ENCODE measurements at places on chromosomes 6 and 20.

GRCh38 chr6:40953486-40953885 lies 85.5 kb downstream of the UNC5CL start:
- DNase-seq: no peak

GRCh38 chr6:16481697-16482399 lies 243.5 kb downstream of the GMPR start:
- no peak for DNase-seq

GRCh38 chr6:14094721-14095120 lies 22.9 kb upstream of the CD83 start:
- no peak for DNase-seq

- no peak for DNase-seq
Measured at GRCh38 chr6:144405163-144405562, 120.0 kb downstream of the UTRN start.

DNA sequence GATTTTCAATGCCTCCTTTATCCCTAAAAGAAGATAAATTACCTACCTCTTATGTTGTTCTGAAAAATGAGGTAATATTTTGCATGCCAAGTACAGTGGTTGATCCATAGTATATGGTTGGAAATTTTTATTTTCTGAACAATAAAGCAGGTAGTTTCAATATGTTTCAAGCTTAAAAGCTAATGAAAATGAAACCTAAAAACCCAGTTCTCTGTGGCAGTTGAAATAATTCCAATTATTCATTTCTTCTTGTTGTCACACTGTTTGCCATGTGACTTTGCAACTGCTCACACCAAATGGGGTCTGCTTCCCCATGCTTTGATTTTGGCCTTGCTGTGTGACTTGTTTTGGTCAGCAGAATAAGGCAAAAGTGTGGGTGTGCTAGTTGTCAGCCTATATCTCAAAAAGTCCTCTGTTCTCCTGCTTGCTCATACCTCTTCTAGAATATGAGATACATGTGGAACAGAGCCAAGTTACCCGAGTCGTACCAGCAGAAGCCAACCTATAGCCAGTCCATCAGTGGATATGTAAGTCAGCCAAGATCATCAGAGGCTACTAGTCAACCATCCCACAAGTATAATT lies 197.2 kb upstream of the THEMIS start:
- DNase-seq: no peak

- no peak for DNase-seq
Measured at GRCh38 chr6:47336334-47336733, 26.6 kb upstream of the TNFRSF21 start.

GRCh38 chr6:112821476-112821875 lies 474.3 kb downstream of the RFPL4B start:
- DNase-seq: no peak

GRCh38 chr6:143061597-143062385 lies 1.1 kb downstream of the AIG1 start:
- DNase-seq: no peak

DNA sequence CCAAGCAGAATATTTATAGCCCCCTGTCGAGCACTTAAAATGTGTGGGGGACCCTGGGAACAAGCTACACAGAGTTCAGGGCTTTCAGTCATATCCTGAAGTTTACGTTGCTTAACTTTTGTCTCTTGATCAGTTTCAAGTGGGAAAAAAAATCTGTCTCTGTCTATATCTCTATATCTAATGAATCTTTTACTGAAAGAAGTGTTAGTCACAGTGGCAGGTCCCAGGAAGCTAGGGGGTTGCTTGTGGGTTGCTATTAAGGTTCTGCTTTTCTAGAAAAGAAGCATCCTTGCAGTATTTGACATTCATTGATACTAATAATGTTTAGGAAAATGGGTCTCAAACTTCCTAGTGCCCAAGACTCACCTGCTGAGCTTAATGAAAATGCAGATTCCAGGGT lies 76.7 kb upstream of the CLDN20 start:
- no peak for DNase-seq

GRCh38 chr6:81996414-81996813 lies 243.9 kb upstream of the TENT5A start:
- DNase-seq: no peak

GRCh38 chr20:12555369-12555768 lies 453.4 kb upstream of the SPTLC3 start:
- no peak for DNase-seq

DNA sequence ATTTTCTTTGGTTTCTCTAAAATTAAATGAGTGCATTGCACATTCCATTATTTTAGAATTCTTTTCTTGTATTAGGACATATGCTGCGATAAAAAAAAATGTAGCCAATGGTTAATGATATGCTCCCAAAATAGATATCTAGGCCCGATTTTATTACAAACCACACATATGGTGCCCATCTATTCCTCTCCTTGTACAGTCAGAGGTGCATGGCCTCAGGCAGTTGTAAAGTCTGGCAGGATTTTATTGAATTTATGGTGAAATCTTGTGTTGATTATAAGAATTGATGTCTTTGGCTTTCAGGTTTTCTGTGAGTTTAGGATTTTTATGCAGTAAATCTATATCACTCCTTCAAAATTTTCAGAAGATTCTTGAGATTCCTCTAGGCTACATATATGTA lies 192.2 kb downstream of the RFPL4B start:
- no peak for DNase-seq

- DNase-seq: no peak
Measured at GRCh38 chr6:39114388-39114703, 640 bp downstream of the SAYSD1 start.

GRCh38 chr6:117414770-117415169 lies 11.0 kb downstream of the ROS1 start:
- DNase-seq: no peak

GRCh38 chr6:15410752-15411151 lies 164.9 kb downstream of the JARID2 start:
- DNase-seq: no peak

DNA sequence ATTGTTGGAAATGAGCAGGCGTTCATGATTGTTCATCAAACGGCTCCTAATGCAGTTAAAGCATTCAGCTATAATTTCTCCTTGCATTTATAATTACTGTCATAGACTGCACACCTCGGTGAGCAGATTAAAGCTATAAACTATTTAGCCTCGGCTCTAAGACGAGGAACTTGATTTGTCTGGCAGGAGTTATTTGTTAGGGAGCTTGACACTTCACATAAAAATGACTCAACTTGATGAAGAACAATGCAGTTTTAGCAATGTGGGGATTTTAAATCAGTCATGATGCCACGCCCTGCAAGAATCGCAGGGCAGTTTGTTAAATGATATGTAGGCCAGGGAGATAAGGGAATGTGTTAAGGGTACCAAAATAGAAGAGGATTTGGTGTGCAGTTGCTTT lies 290.2 kb downstream of the TSHZ2 start:
- no peak for DNase-seq

DNA sequence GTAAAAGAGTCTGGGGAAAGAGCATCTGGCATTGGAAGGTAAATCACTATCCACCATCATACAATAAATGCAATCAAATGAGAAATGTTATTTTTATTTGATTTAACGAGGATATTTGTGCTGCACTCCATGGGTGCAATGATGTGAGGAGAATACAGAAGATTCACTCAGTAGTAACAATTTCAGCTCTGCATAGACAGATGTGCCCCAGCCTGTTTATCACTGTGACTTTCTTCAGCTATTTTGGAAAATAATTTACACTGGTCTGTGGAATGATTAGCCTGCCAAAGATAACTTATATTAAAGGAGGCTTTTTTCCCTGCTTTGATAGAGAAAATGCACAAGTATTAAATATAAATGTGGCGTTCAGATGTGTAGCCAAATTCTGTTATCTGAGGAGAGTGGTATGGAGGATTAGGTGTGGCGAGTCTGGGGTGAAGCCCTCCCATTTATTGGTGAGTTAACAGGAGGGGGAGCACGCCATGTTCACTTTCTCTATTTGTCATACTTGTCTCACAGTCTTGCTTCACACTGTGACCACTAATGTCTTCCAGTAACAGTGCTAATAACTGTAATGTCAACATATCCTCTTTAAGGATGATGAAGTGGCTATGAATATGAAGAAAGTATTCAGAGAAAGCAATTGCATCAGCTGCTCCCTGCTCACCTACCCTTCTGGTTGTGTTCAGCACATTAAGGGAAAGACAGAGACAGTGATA lies 645.6 kb downstream of the MMUT start:
- DNase-seq: no peak

DNA sequence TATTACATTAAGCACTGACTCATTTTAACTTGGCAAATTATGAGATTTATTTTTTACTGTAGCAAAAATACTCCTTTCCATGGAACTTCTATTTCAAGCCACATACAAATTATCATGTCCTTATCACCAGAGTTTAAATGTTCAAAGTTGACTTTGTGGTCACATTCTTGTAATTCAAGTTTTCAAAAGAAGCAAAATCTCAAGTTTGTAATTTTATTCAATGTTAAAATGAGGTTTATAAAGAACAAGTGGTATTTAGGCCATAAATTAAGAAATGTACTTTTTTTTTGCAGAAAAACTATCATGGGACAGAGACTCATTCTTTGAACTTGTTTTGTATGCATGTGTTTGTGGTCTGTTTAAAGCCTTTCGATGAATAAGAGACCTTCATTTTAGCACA lies 811.5 kb downstream of the TENT5A start:
- no peak for DNase-seq

GRCh38 chr20:24892522-24892921 lies 56.5 kb upstream of the CST7 start:
- DNase-seq: peak; percentile 42

GRCh38 chr6:96626759-96627364 lies 63.9 kb downstream of the FHL5 start:
- no peak for DNase-seq

DNA sequence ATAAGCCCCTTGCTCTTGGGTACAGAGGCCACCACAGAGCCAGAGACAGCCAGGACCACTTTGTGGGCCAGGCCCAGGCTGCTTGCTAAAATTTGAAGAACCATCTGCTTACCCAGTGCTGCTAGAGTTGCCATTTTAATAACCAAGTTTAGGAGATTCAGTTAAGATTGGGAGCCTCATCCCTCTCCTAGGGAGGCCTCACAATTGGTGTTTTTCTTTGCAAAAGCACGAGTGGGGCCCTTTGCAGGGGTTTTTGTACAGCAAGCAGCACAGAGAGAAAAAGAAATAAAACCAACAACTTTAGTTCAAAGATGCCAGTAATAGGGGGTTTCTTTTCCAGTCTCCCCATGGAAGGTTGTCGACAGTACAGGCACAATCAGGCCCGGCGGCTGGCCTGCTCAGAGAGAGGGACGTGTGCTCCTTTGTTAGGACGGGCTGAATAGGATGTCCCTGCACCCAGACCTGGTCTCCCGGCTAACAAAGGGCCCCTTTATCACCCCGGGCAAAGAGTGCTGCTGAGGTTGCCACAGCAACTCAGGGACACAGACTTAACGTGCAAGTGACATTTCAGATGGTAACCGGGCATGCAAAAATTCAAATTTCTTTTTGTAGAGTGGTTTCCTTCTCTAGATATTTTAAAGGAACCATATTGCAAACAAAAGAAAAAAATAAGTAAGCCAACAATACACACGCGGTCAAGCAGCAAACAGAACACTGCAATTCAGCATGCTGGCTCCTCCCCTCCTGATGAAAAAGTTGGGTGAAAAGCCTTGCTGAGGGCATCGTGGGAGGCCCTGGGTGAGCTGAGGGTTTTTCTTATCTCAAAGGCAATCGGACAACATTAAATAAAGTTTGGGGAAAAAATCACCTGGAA lies 10.5 kb upstream of the TOX2 start:
- peak; percentile 47 for DNase-seq

GRCh38 chr6:153966001-153966400 lies 73.0 kb upstream of the OPRM1 start:
- DNase-seq: no peak

DNA sequence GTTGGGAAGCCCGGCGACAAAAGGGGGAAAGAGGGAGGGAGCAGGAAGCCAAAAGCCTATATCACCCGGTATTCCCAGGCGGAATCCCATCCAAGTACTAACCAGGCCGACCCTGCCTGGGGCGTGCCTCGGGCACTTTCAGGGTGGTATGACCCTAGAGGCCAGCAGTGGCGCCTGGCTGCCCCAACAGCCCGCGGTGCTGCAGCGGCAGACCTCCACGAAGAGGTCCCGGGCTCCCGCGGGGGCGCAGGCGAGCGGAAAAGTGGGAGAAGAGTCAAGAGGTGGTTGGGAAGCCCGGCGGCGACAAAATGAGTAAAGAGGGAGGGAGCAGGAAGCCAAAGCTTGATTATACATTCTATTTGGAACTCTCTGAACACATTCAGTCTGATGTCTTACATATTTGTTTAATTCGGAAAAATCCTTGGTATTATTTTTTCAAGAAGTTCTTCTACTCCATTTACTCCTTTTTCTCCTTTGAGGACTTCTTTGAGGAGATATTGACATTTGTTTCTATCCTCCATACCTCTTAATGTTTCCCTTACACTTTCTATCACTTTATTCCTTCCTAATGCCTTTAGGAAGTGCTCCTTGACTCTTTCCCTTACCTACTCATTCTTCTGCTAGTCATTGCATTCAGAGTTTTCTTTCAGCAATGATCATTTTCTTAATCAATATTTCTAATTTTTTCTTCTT lies 11.5 kb downstream of the TREML4 start:
- DNase-seq: no peak

GRCh38 chr6:16660157-16660497 lies 101.1 kb downstream of the ATXN1 start:
- no peak for DNase-seq

DNA sequence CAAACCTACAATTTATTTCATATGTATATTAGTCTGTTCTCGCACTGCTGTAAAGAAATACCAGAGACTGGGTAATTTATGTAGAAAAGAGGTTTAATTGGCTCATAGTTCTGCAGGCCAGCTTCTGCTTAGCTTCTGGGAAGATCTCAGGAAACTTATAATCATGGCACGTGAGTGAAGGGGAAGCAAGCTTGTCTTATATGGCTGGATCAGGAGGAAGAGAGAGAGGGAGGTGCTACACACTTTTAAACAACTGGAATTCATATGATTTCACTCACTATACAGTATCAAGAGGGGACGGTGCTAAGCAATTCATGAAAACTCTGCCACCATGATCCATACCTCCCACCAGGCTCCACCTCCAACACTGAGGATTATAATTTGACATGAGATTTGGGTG lies 29.9 kb downstream of the PHACTR2 start:
- no peak for DNase-seq

DNA sequence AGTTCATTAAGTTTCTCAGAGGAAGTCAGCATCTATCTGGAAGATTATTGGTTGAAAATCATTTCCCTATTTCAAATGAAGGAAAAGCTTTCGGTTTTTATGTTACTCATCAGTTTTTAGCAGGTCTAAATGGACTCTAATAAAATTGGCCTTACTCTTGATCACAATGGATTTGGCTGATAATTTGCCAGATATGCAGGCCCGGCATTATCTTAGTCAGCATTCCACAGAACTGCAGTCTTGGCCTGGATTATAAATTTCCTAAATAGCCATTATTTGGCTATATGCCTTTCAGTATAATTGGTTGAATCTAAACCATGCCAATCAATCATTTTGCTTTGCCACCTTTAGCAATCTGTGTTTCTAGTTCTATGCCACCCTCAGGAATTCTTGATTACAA lies 91.7 kb upstream of the KCNQ5 start:
- no peak for DNase-seq

DNA sequence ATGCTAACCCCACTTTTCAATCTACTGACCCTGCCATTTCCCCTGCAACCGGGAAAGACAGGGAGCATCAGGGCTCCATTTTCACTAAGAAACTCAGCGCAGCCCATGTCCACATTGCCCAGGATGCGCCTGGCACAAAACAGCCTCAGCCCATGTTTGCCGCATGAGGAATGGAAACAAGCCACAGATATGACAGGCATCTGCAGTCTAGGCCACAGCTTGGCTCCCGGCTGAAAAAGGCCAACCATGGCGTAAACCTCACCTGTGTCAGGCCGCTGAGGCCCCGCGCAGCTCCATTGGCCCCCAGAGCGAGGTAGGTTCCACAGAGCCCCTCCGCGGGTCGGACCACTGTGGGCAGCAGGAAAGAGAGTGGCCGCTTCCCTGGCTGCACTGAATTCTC lies 21.7 kb downstream of the GGT7 start:
- no peak for DNase-seq

All from right atrium auricular region (tissue), 2 donors.